DMS79 (cell line): ENCODE measurements at places on chromosomes 13 and 19.

GRCh38 chr19:6313398-6313969 lies 19.9 kb downstream of the ACER1 start:
- no peak for DNase-seq

DNA sequence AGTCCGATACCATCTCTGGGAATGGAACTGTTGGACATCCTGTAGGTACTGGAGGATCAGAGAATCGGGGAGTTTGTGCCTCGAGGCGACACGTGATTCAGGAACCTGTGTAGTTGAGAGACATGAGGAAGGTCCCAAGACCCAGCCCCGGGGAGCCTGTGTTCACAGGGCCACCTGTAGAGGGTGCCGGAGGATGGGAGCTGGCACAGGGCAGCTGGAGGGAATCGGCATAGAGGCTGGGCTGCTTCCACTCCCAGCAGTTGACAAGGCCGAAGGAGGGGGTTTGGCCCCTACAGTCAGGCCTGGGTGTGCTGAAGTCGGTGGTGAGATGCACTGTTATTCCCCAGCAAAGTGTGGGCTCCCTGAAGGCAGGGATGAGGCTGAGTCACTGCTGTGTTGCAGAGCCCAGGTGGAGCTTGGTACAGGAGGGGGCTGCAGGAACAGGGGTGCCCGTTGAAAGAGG lies 2.5 kb upstream of the ISYNA1 start:
- DNase-seq = no peak

DNA sequence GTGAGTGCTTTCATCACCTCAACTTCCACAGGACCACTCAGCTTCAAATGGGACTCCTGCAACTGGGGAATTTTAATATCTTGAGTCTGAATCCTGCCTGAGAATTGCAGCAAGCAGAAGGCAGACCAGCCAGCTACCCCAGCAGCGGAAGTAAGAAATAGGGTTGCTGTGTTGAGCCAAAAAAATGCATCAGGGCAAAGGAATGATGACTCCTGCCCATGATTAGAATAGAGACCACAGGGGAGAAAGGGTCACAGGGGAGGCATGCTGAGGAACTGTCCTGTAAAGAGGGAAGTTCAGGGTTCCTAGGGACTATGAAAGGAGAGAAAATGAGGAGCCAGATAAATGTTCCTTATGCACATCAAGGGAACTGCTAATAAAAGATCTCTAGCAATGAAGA lies 370.2 kb downstream of the KCTD12 start:
- no peak for DNase-seq

DNA sequence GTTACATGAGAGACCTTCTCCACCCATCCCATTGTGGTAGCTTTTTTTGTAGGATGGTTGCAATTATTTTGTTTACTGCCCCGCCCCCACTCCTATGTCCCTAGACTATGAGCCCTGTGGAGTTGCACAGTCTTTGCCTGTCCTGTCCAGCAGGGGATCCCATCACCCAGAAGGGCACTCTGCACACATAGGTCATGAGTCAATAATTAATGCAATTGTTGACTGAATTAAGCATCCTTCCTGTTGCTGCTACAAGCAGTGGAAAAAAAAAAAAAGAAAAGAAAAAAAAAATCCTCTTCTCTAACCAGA lies 14.2 kb downstream of the C19orf81 start:
- no peak for DNase-seq

- DNase-seq = no peak
Observed at GRCh38 chr13:79503473-79504017, 22.6 kb downstream of the NDFIP2 start.

DNA sequence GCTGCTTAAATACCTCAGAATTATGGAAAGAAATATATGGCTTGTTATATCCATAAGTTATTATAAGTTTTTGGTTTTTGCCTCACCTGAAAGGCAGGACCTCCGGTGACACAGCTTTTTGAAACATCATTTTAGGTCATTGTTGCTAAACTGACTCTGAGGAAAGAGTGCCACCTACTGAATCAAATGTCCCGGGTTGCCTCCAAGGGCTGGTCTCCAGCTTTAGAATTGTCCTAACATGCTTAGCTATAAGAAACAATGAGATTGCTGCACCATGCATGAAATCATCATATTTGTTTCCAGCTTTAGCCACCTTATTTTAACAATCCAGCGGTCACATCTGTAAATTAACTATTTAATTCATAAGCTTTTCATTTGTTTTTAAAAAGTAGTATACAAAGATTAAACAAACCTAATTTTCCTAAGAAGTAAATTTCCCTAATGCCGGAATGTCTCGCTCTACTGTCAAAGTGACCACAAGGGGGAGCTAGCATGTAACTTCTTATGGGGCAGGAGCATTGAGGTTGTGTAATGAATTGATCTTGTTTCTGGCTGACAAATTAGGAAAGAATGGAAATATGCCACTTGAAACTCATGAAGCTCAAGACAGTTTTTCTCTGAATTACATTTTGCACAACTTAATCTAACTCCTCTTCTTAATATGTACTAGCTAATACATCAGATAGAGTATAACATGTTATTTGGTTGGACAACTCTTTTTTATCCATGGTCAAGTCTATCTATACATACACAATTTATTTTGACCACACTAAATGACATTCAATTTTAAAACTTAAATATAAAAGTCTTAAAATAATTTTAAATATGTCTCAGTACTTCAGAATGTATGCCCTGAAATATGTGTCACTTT lies 6.7 kb upstream of the PCDH17 start:
- no peak for DNase-seq

DNA sequence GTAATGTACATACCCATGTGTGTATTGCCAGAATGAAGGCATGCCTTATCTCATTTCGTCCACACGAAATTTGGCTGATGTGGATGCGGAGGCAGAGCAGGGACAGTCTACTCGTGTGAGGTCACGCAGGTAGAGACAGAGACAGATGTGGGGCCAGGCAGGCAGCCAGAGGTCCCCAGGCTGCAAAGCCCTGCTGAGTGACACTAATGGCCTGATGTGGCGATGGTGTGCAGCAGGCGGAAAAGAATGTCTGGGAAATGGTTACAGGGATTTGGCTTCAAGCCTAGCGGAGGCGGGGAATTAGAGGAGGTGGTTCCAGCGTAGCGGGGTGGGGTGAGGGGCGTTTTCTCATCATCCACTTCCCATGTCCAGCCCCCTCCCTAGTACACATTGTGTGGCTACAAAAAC lies 4.2 kb upstream of the IZUMO2 start:
- DNase-seq = peak; percentile 70
